Fibroblast of skin of abdomen (primary cell): ENCODE measurements at places on chromosomes 12 and 14.

- no peak for DNase-seq
Measured at GRCh38 chr12:53336181-53336681, at the start of gene SP7. Gene SP7 (minus strand): TSS chr12:53336354. CDS start chr12:53335646, 708 bp downstream.

- DNase-seq, result no peak
Measured at GRCh38 chr12:97595426-97595831, 132.8 kb downstream of the RMST start.

- no peak for DNase-seq
Measured at GRCh38 chr12:31215518-31216232, 110.3 kb downstream of the SINHCAF start.

- DNase-seq, result no peak
Measured at GRCh38 chr12:14802247-14802646, 1.0 kb downstream of the WBP11 start.
